Daoy (cell line): ENCODE measurements at places on chromosomes 6 and 20. TPM values are rescaled to one million over a fixed set of nuclear protein-coding genes. Genes with fewer than 3 reads are reported as not detected.

DNA sequence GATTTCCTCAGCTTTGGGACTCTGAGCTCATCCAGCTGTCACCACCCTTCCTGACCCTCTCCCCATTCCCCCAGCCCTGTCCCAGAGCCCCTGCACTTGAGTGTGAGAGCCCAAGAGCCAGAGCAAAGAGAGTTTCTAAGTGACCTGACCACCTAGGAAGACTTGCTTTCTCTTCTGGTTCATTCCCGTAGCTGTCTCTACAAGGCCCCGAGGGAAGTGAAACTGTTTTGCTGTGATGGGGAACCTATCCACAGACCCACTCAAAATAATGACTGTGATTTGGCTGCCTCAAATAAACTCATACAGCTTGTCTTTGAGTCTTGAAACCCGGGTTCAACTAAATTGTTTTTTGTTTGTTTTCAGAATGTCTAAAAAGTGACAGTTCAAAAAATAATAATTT, 74.6 kb upstream of the XRN2 start:
- DNase-seq: no peak

PXDC1 gene
- total RNA-seq: 81.8 and 103 TPM in 2 replicates

GRCh38 chr20:18712882-18713281, 100.7 kb upstream of the SCP2D1 start:
- DNase-seq: no peak

DNA sequence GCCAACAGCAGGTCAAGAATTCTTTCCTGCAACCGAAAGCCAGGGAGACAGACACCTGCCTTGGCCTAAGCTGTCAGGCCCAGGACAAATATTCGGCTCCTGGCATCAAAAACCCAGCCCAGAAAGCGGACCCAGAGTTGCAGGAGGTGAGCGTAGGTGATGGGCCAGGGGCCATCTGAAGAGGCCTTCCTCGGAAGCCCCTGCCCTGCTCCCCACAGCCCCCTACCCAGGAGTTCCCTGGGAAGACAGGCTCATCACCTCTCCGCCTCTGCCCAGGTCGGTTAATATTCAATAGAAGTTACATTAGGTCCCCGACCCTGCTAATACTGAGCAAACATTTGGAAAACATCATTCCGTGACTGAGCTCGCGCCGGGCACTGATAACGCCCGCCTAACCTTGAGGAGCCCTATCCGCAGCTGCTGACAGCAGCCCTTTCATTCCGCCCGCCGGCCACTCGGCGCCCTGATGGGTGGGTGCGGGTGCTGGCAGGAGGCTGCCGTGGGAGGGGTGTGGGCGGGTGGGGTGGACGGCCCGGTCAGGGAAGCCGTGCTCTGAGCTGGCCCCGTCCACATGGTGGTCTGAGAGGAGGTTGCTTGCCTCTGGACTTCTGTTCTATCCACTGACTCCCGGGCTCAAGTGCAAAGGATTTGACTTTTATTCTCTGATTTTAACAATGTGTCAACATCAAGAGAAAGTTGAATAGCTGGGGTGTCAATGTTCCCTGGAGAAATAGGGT, 55.7 kb downstream of the HNF4A start:
- DNase-seq: no peak

OR2H1 gene
- total RNA-seq: not detected in 2 replicates

DNA sequence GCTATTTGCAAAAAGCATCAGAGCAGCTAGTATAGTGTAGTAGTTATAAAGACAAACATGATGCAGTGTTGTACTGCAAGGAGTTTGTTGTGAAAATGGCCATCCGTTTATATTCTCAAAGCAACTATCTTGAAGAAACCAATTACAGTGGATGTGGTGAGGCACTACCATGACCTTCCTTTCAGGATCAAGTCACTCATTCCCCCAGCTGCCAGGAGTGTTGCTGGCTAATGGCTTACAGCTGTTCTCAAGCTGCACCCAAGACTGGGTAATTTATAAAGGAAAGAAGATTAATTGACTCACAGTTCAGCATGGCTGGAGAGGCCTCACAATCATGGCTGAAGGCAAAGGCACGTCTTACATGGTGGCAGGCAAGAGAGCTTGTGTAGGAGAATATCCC, 29.0 kb downstream of the ADGRF4 start:
- DNase-seq: no peak

GRCh38 chr6:3334555-3334954, 75.8 kb downstream of the PSMG4 start:
- no peak for DNase-seq

DNA sequence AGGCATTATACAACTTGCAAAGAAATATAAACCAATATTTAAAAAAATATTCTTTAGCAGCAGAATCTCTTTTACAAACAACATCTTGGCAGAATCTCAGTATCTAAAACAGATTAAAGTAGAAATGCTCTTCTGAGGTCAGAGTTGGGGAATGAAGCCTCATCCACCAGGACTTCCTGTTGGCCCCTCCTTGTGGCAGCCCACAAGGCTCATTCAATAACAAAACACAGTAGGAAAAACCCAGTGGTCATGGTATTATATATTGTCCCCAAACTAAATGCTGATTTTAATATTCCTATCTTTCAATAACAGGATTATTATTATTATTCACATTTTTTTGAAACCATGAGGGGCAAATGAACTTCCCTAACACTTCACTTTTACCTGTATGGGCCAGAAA, 368.6 kb downstream of the BTBD9 start:
- peak; percentile 71 for DNase-seq

DNA sequence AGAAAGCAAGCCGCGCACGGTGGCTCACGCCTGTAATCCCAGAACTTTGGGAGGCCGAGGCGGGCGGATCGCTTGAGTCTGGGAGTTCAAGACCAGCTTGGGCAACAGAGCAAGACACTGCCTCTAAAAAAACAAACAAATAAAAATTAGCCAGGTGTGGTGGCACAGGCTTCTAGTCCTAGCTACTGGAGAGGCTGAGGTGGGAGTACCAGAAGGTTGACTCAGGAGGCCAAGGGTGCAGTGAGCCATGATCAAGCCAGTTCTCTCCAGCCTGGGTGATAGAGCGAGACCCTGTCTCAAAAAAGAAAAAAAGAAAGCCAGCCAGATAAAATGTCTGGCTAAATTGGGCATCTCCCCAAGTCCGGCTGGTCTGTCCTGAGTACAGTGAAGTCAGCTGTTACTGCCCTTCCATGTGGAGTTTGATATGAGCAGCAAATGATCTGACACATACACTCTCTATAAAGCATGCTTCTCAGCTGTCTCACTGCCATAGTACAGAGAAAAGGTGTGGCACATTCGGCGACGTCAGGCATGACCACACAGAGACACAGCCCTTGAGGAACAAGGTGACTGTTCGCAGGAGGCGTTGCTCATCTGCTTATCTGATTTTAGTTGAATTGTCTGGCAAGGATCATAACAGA, 13.0 kb downstream of the CD83 start:
- no peak for DNase-seq

DNA sequence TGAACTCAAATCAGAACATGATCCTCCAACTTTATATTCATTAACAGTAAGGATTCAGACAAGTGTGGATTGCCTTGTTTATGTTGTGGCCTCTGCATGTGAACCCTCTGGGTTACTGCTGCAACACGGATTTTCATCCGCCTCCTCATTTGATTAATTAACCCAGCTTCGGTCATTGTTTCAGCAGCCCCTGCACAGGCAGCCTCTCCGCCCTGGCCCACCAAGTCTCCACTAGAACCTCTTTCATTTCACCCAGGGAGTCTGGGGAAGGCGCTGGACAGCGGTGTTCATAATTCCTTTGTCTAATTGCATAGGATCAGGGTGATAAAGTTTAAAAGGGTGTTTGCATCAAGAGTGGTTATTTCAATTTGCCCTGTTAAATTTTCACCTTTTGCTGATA, 15.7 kb downstream of the NKX2-2 start:
- no peak for DNase-seq

DNA sequence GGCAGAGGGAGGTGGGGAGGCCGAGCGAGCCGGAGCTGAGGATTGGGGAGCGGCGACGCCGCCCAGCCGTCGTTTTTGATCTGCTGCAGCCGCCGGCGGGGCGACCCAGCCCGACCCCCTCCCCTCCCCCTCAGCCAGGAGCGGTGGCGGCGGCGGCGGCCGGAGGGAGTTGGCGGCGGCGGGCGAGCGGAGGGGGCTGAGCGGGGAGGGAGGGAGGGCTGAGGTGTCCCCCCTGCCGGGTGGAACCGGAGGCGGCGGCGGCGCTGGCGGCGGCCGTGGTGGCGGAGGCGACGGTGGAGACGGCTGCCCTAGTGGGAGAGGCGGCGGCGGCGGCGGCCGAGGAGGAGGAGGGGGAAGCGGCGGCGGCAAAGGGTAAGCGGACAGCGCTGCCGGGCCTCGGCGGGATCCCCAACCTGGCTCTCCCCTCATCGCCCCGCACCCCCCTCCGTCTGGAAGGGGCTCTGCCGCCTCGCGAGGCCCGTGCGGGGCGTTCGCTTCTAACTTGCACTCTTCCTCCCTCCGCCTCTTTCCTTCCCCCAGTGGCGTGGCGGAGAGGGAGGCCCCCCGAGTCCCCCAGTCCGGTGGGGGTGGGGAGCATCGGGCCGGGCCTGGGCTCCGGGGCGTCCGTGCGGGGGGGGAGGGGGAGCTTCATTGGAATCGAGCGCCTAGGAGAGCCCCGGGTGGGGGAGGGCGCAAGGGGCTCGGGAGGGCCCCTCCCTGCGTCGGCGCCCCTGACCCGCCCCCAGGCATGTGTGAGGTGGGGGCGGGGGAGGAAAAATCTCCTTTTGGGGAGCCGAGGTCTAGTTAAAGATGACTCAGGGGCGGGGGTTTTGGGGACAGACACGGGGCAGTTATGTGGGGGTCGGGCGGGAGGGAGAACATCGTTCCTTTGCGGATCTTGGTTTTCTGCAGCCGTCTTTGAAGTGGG, at the start of gene TAB2:
Gene TAB2 (plus strand): TSS at position 69 of the 928 bp plus-strand sequence. CDS start 52,286 bp downstream, outside the sequence.
- peak; percentile 68 for DNase-seq

C20orf202 gene
- not detected in 2 replicates for total RNA-seq

CST4 gene
- total RNA-seq: not detected in 2 replicates

DNA sequence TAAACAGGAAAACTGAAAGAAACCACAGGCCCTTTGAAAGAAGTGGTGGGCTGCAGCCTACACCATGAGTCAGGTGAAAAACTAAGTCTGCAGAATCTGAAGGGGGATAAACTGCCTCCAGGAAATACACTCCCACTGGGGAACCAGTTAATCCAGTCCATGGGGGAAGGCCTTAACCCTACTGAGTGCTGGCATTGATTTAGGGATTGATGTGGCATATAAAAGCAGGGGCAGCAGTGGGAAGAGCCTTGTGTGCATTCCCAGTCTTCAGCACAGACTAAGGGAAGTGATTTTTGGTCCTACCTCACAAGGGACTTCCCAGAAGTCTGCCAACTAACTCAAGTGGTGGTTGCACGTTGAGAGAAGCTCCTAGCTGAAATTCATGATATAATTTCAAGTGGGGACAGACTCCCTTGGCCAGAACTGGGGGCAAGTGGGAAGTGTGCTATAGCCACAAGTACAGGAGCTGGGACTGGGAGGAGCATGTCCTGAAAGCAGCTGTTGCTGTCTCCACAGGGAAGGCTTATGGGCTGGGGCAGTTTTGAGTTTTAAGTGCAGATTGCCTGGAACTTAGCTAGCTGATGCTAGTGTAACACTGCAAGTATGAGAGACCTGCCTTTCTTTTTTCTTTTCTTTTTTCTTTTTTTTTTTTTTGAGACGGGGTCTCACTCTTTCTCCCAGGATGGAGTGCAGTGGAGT, 31.2 kb downstream of the CITED2 start:
- no peak for DNase-seq

- peak; percentile 82 for DNase-seq
These were observed at the start of gene SYTL3 for GRCh38 chr6:158649289-158650143. TSS of gene SYTL3 (plus strand) at chr6:158650054. CDS start at chr6:158663269, 13,215 bp downstream.

TMX4 gene
- 8.1 and 10.2 TPM in 2 replicates for total RNA-seq

- no peak for DNase-seq
These were observed 24.7 kb upstream of the HINT3 start for GRCh38 chr6:125931733-125932450.

DNA sequence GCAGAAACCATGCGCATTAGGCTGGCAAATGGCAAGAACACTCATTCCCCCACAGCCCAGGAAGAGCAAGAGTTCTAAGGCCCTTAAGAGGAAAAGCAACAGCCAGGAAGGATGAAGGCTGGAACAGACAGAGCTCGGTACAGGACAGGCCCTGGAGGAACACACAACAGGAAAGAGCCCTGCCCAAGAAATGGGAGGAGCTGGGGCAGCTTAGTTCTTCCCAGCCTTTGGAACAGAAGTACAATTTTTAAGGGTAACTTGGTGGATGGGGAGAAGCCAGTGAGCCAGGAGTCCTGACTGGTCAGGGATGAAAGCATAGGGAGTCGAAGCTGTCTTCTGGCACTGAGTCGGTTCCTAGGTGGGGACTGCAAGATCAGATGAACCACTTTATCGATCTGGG, 32.4 kb downstream of the OR2B2 start:
- no peak for DNase-seq

HSD17B8 gene
- 3.3 and 8.2 TPM in 2 replicates for total RNA-seq

CEBPB gene
- total RNA-seq: 29.5 and 38.0 TPM in 2 replicates

DNA sequence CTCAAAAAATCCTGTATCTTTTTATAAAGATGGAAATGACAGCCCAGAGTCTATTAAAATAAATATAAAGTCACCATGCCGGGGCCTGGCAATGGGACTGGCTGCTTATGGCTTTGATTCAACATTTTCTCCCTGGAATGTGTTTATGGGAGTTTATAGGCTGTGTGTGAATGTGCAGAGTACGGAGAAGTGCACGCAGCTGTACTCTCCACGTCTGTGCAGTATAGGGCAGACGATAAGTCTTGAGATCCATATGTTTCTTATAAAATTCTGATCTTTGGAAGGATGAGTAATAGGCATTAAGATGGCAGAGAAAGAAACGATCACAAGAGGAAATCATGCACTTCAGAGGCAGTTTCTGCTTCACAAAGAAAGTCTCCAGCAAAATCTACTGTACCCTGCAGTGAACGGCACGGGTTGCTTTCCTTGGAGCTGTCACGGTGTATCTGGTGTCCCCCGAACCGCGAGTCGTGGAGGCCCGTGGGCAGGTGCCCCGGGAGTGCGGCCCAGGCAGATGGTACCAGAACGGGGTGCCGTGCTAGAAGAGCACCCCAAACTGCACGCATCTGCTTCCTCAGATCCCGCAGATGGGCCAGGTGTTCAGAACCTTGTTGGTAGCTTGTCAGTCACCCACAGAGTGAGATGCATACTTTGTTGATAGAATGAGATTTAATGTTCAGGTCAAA, 382.5 kb downstream of the TAF4 start:
- DNase-seq: no peak

DNA sequence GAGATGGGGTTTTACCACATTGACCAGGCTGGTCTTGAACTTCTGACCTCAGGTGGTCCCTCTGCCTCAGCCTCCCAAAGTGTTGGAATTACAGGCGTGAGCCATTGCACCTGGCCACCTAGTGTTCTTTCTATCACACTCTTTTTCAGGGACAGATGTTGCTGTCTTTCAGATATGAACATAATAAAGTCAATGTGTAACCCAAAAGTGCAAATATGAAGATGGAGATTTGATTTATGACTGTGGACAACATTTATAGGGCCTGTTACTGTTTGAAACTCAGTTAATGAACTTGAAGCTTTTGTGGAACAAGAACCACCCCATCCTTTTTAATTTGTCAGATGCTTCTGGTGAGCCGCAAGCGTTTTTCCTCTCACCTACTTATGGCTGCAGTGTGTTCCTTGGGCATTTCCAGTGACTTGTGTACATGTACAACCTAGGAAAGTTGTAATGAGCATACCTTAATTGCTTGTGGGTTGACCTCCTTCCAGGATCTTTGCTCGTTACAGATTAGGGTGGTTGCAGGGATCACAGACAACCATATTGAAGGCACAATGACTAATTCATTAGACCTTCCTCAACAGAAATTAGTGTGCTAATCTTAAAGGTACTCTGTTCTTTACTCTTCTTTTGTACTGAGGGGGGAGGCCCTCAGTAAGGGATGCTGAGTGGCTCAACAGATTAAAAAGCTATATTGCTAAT, 6.8 kb downstream of the TBPL1 start:
- no peak for DNase-seq

PACSIN1 gene
- total RNA-seq: not detected in 2 replicates

FAM83B gene
- total RNA-seq: 0.33 TPM in 1 of 2 replicates, not detected in the other

GRCh38 chr20:855466-856360, 22.2 kb downstream of the FAM110A start:
- peak; percentile 25 for DNase-seq
